GM23248 (cell line): ENCODE measurements at places on chromosomes 3 and 15. TPM values are rescaled to one million over a fixed set of nuclear protein-coding genes. Genes with fewer than 3 reads are reported as not detected.

The SHF gene
- 0.25 and 0.32 TPM in 2 replicates for total RNA-seq

DNA sequence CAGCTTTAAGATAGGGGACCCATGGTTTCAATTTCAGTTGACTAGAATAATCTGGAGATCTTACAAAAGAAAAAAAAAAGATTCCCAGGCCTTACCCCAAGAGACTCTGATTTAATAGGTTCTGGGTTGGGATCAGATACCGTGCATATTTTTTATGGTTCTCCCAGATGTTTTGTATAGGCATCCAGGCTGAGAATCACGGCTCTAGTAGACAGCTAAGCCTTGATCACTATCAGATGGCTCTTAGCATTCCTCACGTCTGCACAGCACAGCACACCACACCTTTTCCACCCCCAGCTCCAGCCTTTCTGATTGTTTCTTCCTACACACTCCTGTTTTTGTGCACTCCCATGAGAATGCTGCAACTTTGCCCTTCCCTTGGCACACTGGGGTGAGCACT lies 40.8 kb downstream of the TMEM45A start:
- peak; percentile 82 for DNase-seq

- no peak for DNase-seq
Observed at GRCh38 chr15:97694456-97694855, 266.0 kb upstream of the ARRDC4 start.

- DNase-seq = no peak
Observed at GRCh38 chr3:105869531-105869833, 670 bp upstream of the CBLB start.

DNA sequence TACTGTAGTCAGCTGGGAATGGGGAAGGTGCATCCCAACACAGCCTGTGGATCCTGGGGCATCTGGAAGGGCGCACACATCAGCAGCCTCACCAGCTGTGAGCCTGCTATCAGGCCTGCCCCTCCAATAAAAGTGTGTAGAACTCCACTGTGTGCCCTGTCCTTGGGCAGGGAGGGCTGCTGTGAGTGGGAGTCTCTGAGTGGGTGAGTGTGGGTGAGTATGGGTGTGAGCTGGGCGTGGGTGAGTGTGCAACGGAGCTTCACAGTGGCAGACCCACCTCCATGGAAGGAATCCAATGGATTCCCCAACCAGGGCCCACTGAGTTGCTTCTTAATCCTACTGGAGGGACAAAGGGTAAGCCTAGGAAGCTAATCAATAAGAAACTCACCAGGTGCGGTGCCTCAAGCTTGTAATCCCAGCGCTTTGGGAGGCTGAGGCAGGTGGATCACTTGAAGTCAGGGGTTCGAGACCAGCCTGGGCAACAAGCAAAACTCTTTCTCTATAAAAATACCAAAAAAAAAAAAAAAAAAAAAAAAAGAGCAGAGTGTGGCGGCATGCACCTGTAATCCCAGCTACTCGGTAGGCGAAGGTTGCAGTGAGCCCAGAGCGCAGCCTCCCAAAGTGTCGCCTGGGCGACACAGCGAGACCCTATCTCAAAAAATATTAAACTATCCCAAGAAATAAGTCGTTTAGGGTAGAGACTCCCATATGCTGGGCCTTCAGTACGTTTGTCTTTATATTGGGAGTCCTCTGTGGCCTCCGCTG lies 555 bp upstream of the RCCD1 start:
- DNase-seq = no peak
